ENCODE measurements at places on chromosomes 7 and 10.

DNA sequence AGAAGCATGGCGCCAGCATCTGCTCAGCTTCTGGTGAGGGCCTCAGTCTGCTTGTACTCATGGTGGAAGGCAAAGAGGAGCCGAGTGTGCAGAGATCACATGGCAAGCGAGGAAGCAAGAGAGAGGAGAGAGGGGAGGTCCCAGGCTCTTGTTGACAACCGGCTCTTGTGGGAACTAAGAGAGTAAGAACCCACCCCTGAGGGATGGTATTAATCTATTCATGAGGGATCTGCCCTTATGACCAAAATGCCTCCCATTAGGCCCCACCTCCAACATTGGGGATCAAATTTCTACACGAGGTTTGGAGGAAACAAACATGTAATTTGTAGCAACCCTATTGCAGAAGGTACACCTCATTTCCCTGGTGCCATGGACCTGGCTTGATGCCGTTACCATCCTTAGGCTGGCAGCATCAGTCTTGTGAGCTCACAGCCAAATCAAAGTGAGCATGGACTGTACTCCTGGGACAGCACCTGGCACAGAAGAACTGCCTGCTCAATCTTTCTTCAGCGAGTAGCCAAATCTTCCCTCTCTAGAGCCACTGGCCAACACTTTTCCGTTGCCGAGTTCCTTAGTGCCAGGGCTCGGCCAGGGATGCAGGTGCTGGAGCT lies 6.5 kb downstream of the BTBD16 start:
- no peak for DNase-seq

GRCh38 chr7:154741131-154741530 lies 261.8 kb downstream of the PAXIP1 start:
- DNase-seq: no peak

DNA sequence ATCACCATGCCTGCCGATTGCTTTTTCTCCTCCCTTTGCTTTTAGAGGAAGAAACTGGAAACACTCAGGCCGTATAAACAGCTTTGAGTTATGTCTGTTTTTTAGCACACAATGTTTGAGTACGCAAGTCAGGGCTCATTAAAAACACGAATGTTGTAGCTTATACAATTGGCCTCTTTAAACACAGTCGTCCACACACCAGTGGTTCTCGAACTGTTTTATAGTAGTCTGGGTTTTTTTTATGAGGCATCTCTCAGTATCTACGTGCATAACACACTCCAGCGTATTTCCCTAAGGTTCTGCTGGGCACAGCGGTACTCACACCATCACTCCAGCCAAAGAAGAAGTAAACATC lies 13.4 kb upstream of the CARD11 start:
- no peak for DNase-seq

- no peak for DNase-seq
Measured at GRCh38 chr7:92336662-92337340, 91.0 kb downstream of the ANKIB1 start.

- DNase-seq: no peak
Measured at GRCh38 chr7:136087881-136088280, 110.7 kb upstream of the MTPN start.

- no peak for DNase-seq
Measured at GRCh38 chr10:48708144-48708543, 23.5 kb downstream of the WDFY4 start.

DNA sequence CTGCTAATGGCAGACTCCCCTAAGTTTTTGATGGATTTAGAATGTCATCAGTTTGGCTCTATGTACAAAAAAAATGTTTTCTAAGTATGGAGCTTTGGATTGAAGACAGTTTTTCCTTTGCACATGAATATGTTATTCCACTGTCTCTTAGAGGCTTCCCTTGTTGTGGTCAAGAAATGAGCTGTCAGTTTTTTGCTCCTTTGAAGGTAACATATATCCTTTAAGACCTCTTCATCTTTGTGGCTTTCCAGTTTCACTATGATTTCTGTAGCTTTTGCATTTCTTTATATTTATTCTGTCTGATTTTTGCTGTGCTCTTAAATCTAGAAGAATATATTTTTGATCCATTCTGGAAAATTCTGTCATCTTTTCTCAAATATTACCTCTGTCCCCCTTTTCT lies 15.8 kb upstream of the ODAD2 start:
- no peak for DNase-seq

- DNase-seq: no peak
Measured at GRCh38 chr10:99115703-99116102, 119.9 kb downstream of the HPSE2 start.

DNA sequence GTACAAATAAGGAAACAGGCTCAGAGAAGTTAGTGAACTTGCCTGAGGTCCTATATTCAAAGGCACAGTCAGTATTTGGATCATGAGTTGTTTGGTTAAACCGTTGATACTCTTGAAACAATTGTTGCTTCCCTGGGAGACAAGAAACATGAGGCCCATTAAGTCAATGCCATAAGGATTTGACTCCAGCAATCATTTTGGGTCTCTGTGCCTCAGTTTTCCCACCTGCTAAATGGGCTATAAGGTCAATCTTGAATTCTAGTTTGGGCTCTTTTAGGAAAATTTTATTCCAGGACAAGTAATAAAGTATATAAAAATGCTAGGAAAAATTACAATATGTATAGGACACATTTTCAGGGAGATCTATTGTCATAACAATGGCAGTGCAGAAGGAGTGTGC lies 202.1 kb downstream of the TMEM26 start:
- DNase-seq: no peak
